ENCODE measurements at places on chromosomes 7 and 10. TPM values are rescaled to one million over a fixed set of nuclear protein-coding genes. Genes with fewer than 3 reads are reported as not detected.

DNA sequence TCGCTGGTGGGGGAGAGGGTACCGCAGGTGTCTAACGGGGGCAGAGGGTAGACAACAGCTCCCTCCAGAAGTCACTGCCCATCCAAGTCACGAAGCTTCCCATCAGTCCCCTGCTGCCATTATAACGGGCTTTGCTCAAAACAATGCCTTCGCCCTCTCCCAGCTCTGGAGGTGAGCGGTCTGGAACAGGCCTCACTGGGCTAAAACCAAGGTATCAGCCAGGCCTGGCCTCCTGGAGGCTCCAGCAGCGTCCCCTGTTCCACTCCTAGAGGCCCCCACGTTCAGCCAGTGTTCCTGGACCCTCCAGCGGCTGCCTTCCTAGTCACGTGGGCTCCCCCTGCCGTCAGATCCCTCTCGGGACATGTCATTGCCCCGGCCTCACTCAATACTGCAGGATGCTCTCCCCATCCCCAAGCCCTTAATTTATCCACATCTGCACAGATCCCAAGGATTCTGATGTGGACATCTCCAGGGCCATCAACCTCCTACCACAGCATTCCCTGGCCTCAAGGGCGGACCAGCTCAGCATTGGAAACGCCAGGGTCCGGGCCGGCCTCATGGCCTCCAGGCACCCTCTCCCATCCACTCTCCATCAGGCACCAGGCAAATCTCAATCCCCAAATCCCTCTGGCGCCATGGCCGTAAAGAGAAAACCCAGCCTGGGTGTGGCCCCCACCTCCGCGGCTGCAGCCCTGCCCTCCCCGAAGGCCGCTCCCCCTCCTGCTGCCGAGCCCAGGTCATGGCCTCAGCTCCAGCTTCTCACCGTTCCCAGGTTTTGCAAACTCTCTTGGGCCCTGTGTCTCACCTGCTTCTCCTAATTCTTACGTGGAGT is 104.1 kb upstream of the FAM20C start:
- H3K4me1 ChIP-seq, result peaks cover 30% of the 10 kb centered on the region
- no peak overlapping the region for H3K27ac ChIP-seq
- H3K4me3 ChIP-seq, result no peak overlapping the region
- DNase-seq, result no peak
- H3K27me3 ChIP-seq, result peaks cover 32% of the 10 kb centered on the region
- no peaks in the 10 kb centered on the region for H3K36me3 ChIP-seq

DNA sequence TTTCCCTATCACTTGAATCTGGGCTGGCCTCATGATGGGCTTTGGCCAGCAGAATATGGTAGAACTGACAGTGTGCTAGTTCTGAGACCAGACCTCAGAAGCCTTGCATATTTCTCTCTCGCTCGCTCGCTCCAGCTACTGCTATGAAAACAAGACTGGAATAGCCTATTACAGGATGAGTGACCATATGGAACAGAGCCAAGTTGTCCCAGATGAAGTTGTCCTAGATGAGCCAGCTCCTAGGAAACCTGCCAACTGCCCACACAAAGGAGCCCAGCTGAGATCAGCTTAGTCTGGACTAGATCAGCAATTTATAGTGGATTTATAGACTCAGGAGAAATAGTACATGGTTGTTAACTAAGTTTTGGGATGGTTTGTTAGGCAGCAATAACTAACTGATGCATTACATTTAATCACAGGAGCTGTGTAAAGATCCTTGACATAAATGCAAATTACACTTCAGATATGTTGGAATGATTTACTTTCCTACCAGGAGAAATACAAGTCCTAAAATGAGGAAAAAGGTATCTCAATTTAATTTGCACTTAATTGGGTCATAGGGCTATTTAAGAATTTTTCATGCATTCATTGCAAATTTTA is 6.8 kb upstream of the HECW1 start:
- H3K4me3 ChIP-seq, result no peak overlapping the region
- peaks cover 52% of the 10 kb centered on the region for H3K27me3 ChIP-seq
- no peak overlapping the region for H3K27ac ChIP-seq

GRCh38 chr7:132123773-132124172 is 452.5 kb downstream of the PLXNA4 start:
- no peaks in the 10 kb centered on the region for H3K4me1 ChIP-seq
- no peak overlapping the region for H3K4me3 ChIP-seq
- H3K36me3 ChIP-seq, result no peaks in the 10 kb centered on the region

DNA sequence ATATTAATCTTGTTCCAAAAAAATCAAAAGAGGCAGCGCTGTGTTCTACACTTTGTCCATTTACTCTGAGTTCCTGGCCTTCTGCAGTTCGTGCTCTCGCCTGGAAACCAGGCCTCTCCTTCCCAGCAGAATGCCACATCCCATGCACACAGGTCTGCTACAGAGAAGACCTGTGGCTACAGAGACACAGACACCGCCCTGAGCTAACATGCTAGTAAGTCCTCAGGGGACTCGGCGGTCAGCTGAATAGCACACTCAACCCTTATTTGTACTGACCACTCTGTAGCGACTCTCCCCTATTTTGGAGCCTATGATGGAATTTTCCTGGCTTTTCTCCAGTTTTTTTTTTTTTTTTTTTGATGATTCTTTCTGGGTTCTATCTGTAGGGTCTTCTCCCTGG is 12.8 kb downstream of the CREB3L2 start:
- peak overlapping the region; percentile 86 for H3K27ac ChIP-seq
- no peaks in the 10 kb centered on the region for H3K27me3 ChIP-seq
- peaks cover 100% of the 10 kb centered on the region for H3K4me1 ChIP-seq
- DNase-seq, result no peak
- no peaks in the 10 kb centered on the region for H3K36me3 ChIP-seq
- no peak overlapping the region for H3K4me3 ChIP-seq

GRCh38 chr7:142997456-142997989 is 29.4 kb downstream of the OR9A2 start:
- H3K4me3 ChIP-seq, result no peak overlapping the region
- H3K4me1 ChIP-seq, result no peaks in the 10 kb centered on the region
- no peak overlapping the region for H3K27ac ChIP-seq
- no peaks in the 10 kb centered on the region for H3K27me3 ChIP-seq
- no peak for DNase-seq
- no peaks in the 10 kb centered on the region for H3K36me3 ChIP-seq

DNA sequence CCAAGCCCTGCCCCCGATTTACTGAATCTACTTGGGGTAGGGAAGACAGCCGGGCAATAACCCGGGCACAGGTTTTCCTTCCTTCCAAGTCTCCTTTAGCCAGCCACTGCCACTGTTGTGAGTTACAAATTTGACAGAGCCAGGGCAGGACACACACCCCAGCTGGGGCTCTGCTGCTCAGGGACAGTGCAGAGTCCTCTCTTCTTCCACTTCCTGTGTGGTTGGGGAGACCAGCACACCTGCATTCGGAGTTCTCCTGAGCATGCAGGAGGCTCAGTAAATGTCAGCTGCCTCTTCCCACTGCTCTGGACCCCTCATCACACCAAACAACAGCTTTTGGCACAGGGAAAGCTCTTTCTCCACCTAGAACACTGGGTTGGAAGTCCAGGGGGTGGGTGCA is 21.3 kb downstream of the CHST15 start:
- H3K4me3 ChIP-seq, result no peak overlapping the region
- no peaks in the 10 kb centered on the region for H3K36me3 ChIP-seq
- no peak overlapping the region for H3K27ac ChIP-seq
- DNase-seq, result no peak
- H3K27me3 ChIP-seq, result peaks cover 36% of the 10 kb centered on the region

GRCh38 chr7:111083413-111083812 is 7.5 kb upstream of the LRRN3 start:
- H3K27ac ChIP-seq, result no peak overlapping the region
- H3K4me3 ChIP-seq, result no peak overlapping the region
- H3K27me3 ChIP-seq, result no peaks in the 10 kb centered on the region
- H3K36me3 ChIP-seq, result no peaks in the 10 kb centered on the region
- DNase-seq, result no peak

GRCh38 chr7:3200504-3200903 is 100.5 kb upstream of the SDK1 start:
- no peak overlapping the region for H3K27ac ChIP-seq
- H3K27me3 ChIP-seq, result no peaks in the 10 kb centered on the region
- no peaks in the 10 kb centered on the region for H3K36me3 ChIP-seq
- H3K4me1 ChIP-seq, result no peaks in the 10 kb centered on the region

DNA sequence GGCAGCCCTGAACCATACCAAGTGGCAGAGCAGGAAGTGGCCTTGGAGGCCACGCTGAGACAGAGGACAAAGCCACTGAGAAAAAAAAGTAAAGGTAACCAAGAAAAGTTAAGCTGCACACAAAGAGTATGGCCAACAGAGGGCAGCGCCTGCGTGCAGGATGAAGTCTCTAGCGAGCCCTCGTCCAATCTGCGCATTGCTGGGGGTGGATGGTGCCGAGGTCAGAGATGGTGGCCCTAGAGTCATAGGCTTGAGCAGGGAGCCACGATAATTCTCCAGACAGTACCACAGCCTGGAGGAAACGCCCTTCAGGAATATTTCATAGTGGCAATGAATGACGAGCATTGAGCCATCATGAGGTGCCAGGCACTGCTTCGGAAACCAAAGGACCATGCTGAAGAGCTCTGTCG is 9.7 kb downstream of the ATP6V0E2 start:
- DNase-seq, result peak; percentile 66
- H3K4me1 ChIP-seq, result peaks cover 67% of the 10 kb centered on the region
- H3K4me3 ChIP-seq, result peak overlapping the region; percentile 17
- no peaks in the 10 kb centered on the region for H3K36me3 ChIP-seq
- H3K27me3 ChIP-seq, result no peaks in the 10 kb centered on the region

TMUB1 gene
- 30.1 TPM for total RNA-seq

EBF3 gene
- total RNA-seq, result 6.2 TPM

Measured in left ventricle myocardium inferior (tissue), 1 donor.